ENCODE measurements at places on chromosomes 3 and 15. TPM values are rescaled to one million over a fixed set of nuclear protein-coding genes. Genes with fewer than 3 reads are reported as not detected.

Gene CHRNA7
- 0.55 TPM for total RNA-seq

DNA sequence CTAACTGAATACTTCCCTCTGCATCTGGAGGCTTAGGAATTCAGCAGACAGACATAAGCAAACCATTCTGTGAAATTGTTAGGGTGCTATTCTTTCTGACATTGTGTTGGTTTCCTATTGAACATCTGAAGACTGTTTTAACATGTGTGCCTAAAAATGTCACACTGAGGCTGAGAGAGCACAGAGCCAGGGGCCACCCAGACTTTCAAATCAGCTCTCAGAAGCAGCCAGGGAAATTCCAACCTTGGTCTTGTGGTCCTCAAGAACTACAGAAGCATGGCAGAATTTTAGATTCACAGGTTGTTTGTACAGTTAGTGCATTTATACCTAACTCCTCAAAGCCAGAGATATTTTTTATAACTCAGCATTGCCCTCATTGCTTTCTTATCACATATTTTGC, 929.2 kb upstream of the CFAP20DC start:
- H3K4me3 ChIP-seq: no peak overlapping the region
- no peaks in the 10 kb centered on the region for H3K36me3 ChIP-seq
- H3K27me3 ChIP-seq: no peaks in the 10 kb centered on the region
- DNase-seq: no peak
- H3K4me1 ChIP-seq: peaks cover 6% of the 10 kb centered on the region
- H3K27ac ChIP-seq: no peak overlapping the region

DNA sequence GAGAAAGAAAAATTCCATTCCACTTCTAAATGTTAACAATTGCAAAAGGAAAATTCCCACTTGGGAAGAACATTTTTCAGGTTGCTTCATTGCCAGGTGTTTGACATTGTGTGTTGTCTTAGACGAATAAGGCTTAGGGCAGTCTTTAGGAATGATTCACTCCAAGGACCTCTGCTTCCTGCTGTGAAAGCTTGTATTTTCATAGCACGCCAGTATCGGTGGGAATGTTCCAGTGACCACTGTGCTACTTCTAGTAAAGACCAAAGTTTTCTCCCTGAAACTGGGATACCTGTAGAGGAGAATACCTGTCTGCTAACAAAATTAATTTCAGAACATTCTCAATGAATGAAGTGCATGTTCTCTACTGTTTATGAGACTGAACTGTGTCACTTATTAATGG, 64.1 kb downstream of the CDIN1 start:
- DNase-seq: no peak
- H3K27me3 ChIP-seq: no peaks in the 10 kb centered on the region
- no peak overlapping the region for H3K27ac ChIP-seq
- H3K4me1 ChIP-seq: no peaks in the 10 kb centered on the region
- H3K36me3 ChIP-seq: no peaks in the 10 kb centered on the region

Gene SCAMP5
- total RNA-seq: 0.61 TPM

DNA sequence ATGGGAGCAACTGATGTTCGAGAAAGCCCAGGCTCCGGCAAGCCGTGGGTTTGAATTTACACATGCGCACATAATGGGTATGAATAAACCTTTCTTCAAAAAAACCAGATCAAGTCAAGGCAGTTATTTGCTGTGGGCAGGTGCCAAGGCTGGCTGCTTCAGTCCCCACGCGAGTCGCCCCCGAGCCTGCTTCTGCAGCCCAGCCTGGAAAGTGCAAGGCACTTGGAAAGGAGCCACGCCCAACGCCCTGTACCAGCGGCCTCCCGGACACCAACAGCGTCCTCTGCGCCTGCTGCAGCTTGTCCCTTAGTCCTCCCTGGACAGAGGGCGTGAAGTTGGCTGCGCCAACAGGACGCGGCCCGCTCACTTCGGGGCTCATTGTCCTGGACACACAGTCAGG, 68.9 kb downstream of the KLF15 start:
- H3K36me3 ChIP-seq: no peaks in the 10 kb centered on the region
- no peaks in the 10 kb centered on the region for H3K4me1 ChIP-seq
- peaks cover 47% of the 10 kb centered on the region for H3K27me3 ChIP-seq
- DNase-seq: no peak
- no peak overlapping the region for H3K27ac ChIP-seq

- peaks cover 17% of the 10 kb centered on the region for H3K36me3 ChIP-seq
- no peak overlapping the region for H3K4me3 ChIP-seq
These were observed 11.9 kb downstream of the STT3B start for GRCh38 chr3:31544634-31545033.

DNA sequence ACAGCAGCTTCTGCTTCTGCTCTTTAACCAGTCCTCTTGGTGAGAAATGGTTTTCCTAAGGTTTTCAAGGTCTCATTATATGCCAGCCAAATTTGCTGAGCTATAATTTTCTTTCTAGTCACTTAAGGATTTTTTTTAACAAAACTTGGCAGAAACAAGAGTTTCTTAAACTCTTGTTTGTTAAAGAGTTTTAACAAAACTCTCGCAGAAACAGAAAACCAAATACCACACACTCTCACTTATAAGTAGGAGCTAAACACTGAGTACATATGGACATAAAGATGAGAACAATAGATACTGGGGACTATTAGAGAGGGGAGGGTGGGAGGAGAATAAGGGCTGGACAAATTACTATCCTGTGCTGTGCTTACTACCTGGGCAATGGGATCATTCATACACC, 908.3 kb downstream of the TUSC7 start:
- H3K4me1 ChIP-seq: no peaks in the 10 kb centered on the region
- H3K36me3 ChIP-seq: no peaks in the 10 kb centered on the region
- H3K27ac ChIP-seq: no peak overlapping the region
- H3K4me3 ChIP-seq: no peak overlapping the region
- H3K27me3 ChIP-seq: no peaks in the 10 kb centered on the region

Gene OCA2
- not detected for total RNA-seq

DNA sequence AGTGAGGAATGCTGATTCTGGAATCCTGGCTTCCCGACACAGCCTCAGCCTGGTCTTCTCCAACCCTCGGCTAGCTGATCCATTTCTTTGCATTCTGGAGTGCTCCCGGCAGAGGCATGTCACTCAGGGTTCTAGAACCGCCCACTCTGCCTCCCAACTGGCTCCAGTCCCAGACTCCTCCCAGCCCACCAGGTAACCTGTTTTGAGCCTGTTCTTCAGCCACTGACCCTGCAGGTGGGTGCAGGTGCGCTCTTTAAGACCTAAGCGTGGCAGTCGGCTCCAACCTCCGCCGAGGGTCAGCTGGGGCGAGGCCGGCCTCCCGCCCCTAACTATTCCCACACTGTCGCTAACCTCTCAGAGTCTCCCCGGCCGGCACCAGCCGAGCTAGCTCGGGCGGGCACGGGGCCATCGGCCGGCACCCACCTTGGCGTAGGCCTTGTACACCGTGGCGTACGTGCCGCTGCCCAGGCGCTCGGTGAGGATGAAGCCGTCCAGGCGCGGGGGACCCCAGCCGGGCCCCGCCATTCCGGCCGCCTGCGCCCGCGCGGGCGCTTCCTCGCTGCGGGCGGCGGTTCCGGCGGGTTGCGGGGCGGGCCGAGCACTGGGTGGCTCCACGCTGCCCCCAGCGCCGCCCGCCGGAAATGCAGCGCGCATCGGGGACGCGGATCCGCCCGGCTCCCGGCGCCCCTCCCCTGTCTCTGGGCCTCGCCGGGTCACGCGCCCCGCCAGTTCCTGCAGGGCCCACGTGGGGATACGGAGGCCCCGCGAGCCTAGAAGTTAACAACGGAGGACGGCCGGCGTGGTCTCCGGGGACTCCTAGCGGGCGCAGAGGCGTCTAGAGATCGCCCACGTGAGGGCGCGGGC, at the start of gene ULK3:
Gene ULK3 (minus strand): TSS at position 576 of the 864 bp plus-strand sequence. CDS start 51 bp downstream, at position 525.
- H3K36me3 ChIP-seq: peaks cover 19% of the 10 kb centered on the region
- peak within 1 kb of the TSS; percentile 87 for H3K4me3 ChIP-seq
- H3K27me3 ChIP-seq: no peaks in the 10 kb centered on the region

- DNase-seq: no peak
- H3K27me3 ChIP-seq: peaks cover 24% of the 10 kb centered on the region
- H3K36me3 ChIP-seq: peaks cover 3% of the 10 kb centered on the region
- no peak overlapping the region for H3K27ac ChIP-seq
- H3K4me1 ChIP-seq: peaks cover 33% of the 10 kb centered on the region
These were observed 2.2 kb downstream of the KCTD6 start for GRCh38 chr3:58494107-58494506.

Gene PLA2G4D
- total RNA-seq: not detected

- H3K4me3 ChIP-seq: no peak overlapping the region
- no peaks in the 10 kb centered on the region for H3K36me3 ChIP-seq
- no peak overlapping the region for H3K27ac ChIP-seq
- H3K27me3 ChIP-seq: no peaks in the 10 kb centered on the region
These were observed 445.6 kb upstream of the FRG2C start for GRCh38 chr3:75218577-75218976.

GRCh38 chr3:56751056-56751707, 50.6 kb downstream of the ARHGEF3 start:
- H3K27ac ChIP-seq: no peak overlapping the region
- peaks cover 90% of the 10 kb centered on the region for H3K36me3 ChIP-seq
- no peaks in the 10 kb centered on the region for H3K27me3 ChIP-seq
- no peak for DNase-seq

Gene TERC
- total RNA-seq: 17.4 TPM

DNA sequence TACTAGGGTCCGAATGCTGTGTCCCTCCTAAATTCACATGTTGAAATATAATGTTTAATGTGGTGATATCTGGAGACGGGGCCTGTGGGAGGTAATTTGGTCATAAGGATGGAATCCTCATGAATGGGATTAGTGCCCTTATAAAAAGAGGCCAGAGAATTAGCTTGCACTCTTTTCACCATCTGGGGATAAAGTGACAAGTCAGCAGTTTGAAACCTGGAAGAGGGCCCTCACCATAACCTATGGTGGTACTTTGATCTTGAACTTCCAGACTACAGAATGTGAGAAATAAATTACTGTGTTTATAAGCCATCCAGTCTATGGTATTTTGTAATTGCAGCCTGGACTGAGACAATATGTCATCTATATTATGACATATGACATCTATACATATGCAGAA, 132.1 kb downstream of the ISL2 start:
- no peaks in the 10 kb centered on the region for H3K27me3 ChIP-seq
- H3K4me1 ChIP-seq: peaks cover 4% of the 10 kb centered on the region
- H3K27ac ChIP-seq: no peak overlapping the region
- peaks cover 33% of the 10 kb centered on the region for H3K36me3 ChIP-seq
- H3K4me3 ChIP-seq: no peak overlapping the region
- DNase-seq: no peak

- H3K27ac ChIP-seq: peak overlapping the region; percentile 80
- H3K27me3 ChIP-seq: peaks cover 15% of the 10 kb centered on the region
- peaks cover 1% of the 10 kb centered on the region for H3K36me3 ChIP-seq
- H3K4me3 ChIP-seq: peak overlapping the region; percentile 84
- no peak for DNase-seq
These were observed 531 bp downstream of the LZTFL1 start for GRCh38 chr3:45841420-45841756.

DNA sequence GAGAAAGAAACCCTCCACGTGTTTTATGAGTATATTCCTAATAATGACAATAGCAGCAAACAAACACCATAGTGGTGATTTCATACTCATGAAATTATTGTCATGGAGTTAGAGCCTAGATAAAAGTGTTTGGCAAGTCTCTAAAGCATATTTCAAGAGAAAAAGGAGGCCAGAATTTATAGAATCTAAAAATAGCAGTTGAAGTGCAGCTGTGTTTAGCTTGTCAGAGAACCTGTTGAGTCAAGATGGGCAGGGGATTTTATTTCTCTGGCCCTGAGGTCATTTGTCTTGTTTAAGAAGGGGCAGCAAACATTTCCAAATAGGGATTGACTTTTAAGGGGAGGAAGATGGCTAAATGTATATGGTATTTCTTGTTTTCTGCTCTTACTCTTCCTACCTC, 279.6 kb upstream of the CTDSPL start:
- H3K36me3 ChIP-seq: no peaks in the 10 kb centered on the region
- peaks cover 8% of the 10 kb centered on the region for H3K27me3 ChIP-seq
- no peak overlapping the region for H3K4me3 ChIP-seq
- no peak overlapping the region for H3K27ac ChIP-seq

Gene TGM4
- total RNA-seq: not detected

DNA sequence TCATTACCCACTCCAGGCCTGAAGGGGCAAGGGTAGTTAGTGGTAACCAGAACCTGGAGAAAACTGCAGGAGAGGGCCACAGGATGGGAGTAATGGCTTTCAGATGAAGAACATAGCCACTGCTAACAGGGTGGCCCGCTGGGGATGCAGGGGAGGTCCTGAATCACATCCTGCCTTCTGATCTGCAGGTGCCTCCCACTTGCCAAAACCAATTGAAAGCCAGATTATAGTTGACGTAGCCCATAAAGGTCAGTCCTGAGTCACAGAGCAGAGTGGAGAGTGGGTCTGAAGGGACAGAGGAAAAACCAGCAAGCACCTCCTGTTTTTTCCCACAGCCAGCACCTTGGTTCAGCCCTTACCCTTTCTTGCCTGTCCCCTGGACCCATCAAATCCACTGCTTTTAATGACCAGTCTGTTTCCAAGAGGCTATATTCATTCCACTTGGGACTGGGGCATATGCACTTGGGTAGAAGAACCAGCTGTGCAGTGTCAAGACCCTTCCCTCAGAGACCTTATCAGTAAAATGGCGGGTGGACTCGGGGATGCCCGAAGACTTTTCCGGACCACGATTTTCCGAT, 646 bp upstream of the SLC35G2 start:
- H3K36me3 ChIP-seq: peaks cover 5% of the 10 kb centered on the region
- DNase-seq: peak; percentile 69
- peaks cover 19% of the 10 kb centered on the region for H3K4me1 ChIP-seq

DNA sequence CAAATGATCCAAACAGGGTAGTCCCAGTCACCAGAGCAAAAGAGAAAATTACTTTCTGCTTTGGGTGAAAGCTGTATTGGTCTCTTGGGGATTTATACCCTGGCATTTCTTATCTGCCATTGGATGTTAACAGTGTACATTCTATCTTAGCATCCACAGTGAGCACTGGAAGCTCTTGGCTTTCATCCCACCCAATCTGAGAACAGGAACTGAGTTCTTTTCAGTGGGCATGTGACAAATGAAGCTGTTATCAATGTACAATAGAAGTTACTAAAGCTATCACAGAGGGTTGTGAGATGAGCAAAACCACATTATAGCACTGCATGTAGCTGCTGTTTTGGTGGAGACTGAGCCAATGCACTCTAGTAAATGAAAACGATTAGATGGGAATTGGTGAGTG, 300.7 kb downstream of the TUSC7 start:
- no peaks in the 10 kb centered on the region for H3K4me1 ChIP-seq
- H3K4me3 ChIP-seq: no peak overlapping the region
- H3K36me3 ChIP-seq: no peaks in the 10 kb centered on the region
- no peaks in the 10 kb centered on the region for H3K27me3 ChIP-seq

DNA sequence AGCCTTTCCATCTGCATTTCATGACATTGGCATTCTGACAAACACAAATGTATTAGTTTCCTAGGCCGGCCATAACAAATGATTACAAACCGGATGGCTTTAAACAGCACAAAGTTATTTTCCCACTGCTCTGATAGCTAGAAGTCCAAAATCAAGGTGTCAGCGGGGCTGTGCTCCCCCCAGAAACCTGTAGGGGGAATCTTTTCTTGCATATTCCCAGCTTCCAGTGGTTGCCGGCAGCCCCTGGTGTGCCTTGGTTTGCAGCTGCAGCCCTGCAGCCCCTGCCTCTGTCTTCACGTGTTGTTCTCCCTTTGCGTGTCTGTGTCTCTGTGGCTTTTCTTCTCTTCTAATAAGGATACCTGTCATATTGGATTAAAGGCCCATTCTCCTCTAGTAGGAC, 79.0 kb upstream of the CDV3 start:
- H3K4me1 ChIP-seq: peaks cover 48% of the 10 kb centered on the region
- peak; percentile 21 for DNase-seq
- no peaks in the 10 kb centered on the region for H3K27me3 ChIP-seq
- H3K36me3 ChIP-seq: peaks cover 3% of the 10 kb centered on the region

- DNase-seq: no peak
- no peak overlapping the region for H3K4me3 ChIP-seq
- no peak overlapping the region for H3K27ac ChIP-seq
- H3K36me3 ChIP-seq: no peaks in the 10 kb centered on the region
- H3K4me1 ChIP-seq: no peaks in the 10 kb centered on the region
These were observed 289.1 kb downstream of the GAP43 start for GRCh38 chr3:115912372-115912771.

Data from activated CD8-positive, alpha-beta memory T cell treated with anti-CD3 and anti-CD28 coated beads, Interleukin-2, amount 10 ng/mL, durations not matched to agents 7 days and 5 days (primary cell).